ENCODE measurements at places on chromosomes 16 and 17. TPM values are rescaled to one million over a fixed set of nuclear protein-coding genes. Genes with fewer than 3 reads are reported as not detected.

Gene ZMYND15
- total RNA-seq, result not detected

Gene HASPIN
- 13.5 TPM for total RNA-seq

Gene PIRT
- not detected for total RNA-seq

Gene SMIM22
- total RNA-seq, result not detected

Gene LCMT1
- total RNA-seq, result 42.8 TPM

DNA sequence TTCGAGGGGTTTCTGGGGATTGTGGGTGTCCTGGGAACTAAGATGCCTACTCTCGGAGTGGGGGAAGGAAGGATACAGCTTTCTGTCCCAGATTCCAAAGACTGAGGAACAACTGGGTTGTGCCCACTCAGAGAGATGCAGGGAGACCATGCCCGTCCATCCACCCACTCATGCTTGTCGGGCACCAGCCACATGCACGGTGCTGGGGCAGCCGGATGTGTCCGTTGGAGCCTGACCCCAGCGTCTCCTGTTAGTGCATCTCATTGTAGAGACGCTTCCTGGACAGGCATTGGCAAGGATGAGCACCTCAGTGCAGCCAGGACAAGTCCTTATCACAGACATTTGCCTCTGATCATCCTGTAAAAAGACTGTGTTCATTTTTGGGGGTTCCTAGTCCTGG is 58.1 kb downstream of the METRNL start:
- H3K4me3 ChIP-seq, result no peak overlapping the region
- H3K4me1 ChIP-seq, result peaks cover 20% of the 10 kb centered on the region
- DNase-seq, result no peak
- H3K27ac ChIP-seq, result no peak overlapping the region
- H3K36me3 ChIP-seq, result no peaks in the 10 kb centered on the region
- H3K27me3 ChIP-seq, result peaks cover 18% of the 10 kb centered on the region

DNA sequence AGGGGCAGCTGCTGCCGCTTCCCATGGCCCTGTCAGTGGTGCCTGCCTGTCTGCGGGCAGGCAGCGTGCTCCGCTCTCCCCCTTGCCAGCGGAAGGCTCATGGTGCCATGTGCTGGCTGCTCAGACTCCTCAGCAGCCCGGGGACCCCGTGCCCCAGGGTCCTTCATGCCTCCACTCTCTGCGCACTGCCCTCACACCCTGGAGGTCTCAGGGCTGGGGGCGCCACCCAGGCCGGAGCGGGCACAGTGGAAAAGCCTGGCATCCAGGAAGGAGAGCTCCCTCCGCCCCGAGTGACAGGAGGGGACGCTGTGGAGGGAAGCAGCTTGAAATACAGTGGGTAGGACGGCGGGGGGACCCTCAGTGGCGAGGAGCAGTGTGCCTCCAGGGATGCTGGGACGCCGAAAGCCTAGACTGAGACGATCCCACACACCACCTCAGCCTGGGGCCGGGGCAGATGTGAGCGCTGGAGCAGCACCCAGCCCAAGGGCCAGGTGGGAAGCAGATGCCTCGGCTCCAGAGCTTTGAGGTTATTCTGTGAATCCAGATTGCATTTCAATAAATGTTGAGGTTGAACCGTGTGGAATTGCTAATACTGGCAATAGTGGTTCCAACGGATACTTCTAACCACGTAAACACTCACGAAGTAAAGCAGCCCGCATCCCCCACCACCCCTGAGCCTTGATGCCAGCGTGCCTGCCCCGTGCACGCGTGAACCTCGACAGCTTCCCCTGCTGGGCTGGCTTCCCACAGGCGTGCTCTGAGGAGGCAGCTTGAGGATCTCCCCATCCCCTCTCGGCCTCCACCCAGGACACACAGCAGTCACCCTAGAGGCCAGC is 6.5 kb downstream of the TMEM204 start:
- H3K27ac ChIP-seq, result no peak overlapping the region
- peaks cover 18% of the 10 kb centered on the region for H3K27me3 ChIP-seq
- no peaks in the 10 kb centered on the region for H3K36me3 ChIP-seq
- no peak overlapping the region for H3K4me3 ChIP-seq
- H3K4me1 ChIP-seq, result peaks cover 11% of the 10 kb centered on the region

GRCh38 chr17:19448341-19449268 is 37.6 kb downstream of the RNF112 start:
- no peak for DNase-seq
- no peak overlapping the region for H3K4me3 ChIP-seq

DNA sequence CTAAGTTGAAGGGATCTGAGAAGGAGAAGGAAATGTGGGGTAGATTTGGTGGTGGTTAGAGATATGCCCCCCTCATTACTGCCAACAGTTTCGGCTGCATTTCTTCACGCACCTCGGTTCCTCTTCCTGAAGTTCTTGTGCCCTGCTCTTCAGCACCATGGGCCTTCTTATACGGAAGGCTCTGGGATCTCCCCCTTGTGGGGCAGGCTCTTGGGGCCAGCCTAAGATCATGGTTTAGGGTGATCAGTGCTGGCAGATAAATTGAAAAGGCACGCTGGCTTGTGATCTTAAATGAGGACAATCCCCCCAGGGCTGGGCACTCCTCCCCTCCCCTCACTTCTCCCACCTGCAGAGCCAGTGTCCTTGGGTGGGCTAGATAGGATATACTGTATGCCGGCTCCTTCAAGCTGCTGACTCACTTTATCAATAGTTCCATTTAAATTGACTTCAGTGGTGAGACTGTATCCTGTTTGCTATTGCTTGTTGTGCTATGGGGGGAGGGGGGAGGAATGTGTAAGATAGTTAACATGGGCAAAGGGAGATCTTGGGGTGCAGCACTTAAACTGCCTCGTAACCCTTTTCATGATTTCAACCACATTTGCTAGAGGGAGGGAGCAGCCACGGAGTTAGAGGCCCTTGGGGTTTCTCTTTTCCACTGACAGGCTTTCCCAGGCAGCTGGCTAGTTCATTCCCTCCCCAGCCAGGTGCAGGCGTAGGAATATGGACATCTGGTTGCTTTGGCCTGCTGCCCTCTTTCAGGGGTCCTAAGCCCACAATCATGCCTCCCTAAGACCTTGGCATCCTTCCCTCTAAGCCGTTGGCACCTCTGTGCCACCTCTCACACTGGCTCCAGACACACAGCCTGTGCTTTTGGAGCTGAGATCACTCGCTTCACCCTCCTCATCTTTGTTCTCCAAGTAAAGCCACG is 28.3 kb downstream of the STH start:
- no peak overlapping the region for H3K27ac ChIP-seq
- peaks cover 6% of the 10 kb centered on the region for H3K4me1 ChIP-seq
- H3K4me3 ChIP-seq, result no peak overlapping the region
- no peak for DNase-seq
- H3K36me3 ChIP-seq, result peaks cover 49% of the 10 kb centered on the region

- H3K27ac ChIP-seq, result no peak overlapping the region
- H3K27me3 ChIP-seq, result no peaks in the 10 kb centered on the region
- H3K4me3 ChIP-seq, result no peak overlapping the region
- H3K36me3 ChIP-seq, result peaks cover 13% of the 10 kb centered on the region
- peaks cover 12% of the 10 kb centered on the region for H3K4me1 ChIP-seq
Measured at GRCh38 chr16:58022601-58023371, 2.8 kb upstream of the MMP15 start.

- H3K27ac ChIP-seq, result no peak overlapping the region
- no peak overlapping the region for H3K4me3 ChIP-seq
- no peak for DNase-seq
- H3K27me3 ChIP-seq, result no peaks in the 10 kb centered on the region
- no peaks in the 10 kb centered on the region for H3K36me3 ChIP-seq
- no peaks in the 10 kb centered on the region for H3K4me1 ChIP-seq
Measured at GRCh38 chr16:13254998-13255614, 353.7 kb downstream of the SHISA9 start.

- no peaks in the 10 kb centered on the region for H3K27me3 ChIP-seq
- H3K4me1 ChIP-seq, result peaks cover 34% of the 10 kb centered on the region
Measured at GRCh38 chr17:41784207-41784744, 2.2 kb downstream of the JUP start.

GRCh38 chr16:16109453-16110110 is 113.7 kb downstream of the ABCC6 start:
- no peak overlapping the region for H3K4me3 ChIP-seq
- no peaks in the 10 kb centered on the region for H3K27me3 ChIP-seq
- H3K27ac ChIP-seq, result no peak overlapping the region

- H3K27me3 ChIP-seq, result no peaks in the 10 kb centered on the region
- DNase-seq, result no peak
- H3K4me1 ChIP-seq, result no peaks in the 10 kb centered on the region
- H3K4me3 ChIP-seq, result no peak overlapping the region
- H3K27ac ChIP-seq, result no peak overlapping the region
- no peaks in the 10 kb centered on the region for H3K36me3 ChIP-seq
Measured at GRCh38 chr16:26491962-26492361, 574.8 kb upstream of the C16orf82 start.

- H3K4me3 ChIP-seq, result no peak overlapping the region
- DNase-seq, result peak; percentile 71
- H3K27ac ChIP-seq, result no peak overlapping the region
- no peaks in the 10 kb centered on the region for H3K36me3 ChIP-seq
Measured at GRCh38 chr17:79388556-79389295, 222.1 kb downstream of the RBFOX3 start.

DNA sequence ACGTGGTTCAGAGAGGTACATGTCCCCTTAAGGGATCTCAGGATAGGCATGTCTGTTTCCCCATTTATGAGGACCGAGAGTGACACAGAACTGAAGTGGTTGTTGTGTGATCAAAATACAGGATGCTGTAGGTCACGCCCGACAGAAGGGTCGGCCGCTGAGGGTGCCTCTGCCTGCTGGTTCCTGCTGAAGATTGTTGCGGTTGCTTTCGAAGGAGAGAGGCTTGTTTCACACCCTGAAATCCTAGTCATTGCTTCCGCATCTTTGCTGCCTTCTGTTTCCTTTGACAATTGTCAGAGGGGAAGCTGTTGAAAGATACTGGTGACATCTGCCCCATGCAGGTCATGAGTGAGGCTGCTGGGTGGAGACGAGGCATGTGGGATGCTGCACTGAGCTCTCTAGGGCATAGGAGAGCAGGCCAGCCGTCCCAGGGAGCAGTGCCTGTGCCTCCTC is 3.8 kb upstream of the NAT9 start:
- no peaks in the 10 kb centered on the region for H3K27me3 ChIP-seq
- DNase-seq, result no peak
- peaks cover 8% of the 10 kb centered on the region for H3K4me1 ChIP-seq
- H3K36me3 ChIP-seq, result peaks cover 19% of the 10 kb centered on the region
- no peak overlapping the region for H3K27ac ChIP-seq

- no peak overlapping the region for H3K4me3 ChIP-seq
- H3K27ac ChIP-seq, result no peak overlapping the region
- H3K27me3 ChIP-seq, result peaks cover 29% of the 10 kb centered on the region
- no peaks in the 10 kb centered on the region for H3K36me3 ChIP-seq
Measured at GRCh38 chr16:813204-813915, 12.8 kb upstream of the GNG13 start.

- no peaks in the 10 kb centered on the region for H3K4me1 ChIP-seq
- DNase-seq, result no peak
- H3K27me3 ChIP-seq, result peaks cover 17% of the 10 kb centered on the region
- no peak overlapping the region for H3K4me3 ChIP-seq
- H3K36me3 ChIP-seq, result no peaks in the 10 kb centered on the region
Measured at GRCh38 chr16:50988441-50988840, 162.6 kb downstream of the SALL1 start.

DNA sequence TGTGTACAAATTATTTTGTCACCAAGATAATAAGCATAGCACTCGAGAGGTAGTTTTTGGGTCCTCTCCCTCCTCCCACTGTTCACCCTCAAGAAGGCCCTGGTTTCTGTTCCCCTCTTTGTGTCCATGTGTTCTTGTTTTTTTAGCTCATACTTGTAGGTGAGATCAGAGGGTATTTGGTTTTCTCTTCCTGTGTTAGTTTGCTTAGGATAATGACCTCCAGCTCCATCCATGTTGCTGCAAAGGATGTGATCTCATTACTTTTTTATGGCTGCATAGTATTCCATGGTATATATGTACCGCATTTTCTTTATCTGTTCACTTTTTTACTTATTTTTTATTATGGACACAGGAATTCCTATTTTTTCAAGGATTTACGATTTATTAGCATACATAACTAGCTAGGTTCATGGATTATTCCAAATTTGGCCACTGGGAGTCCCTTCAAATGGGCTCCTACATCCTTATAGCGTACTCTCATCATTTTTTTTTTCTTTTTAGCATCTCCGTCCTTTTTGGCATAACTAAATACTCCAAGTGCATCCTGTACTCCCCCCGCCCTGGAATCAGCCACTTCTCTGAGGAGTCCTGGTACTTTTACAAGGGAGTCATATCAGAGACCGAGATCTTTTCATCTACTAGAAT is 7.3 kb downstream of the TADA2A start:
- H3K27me3 ChIP-seq, result no peaks in the 10 kb centered on the region
- no peak overlapping the region for H3K27ac ChIP-seq
- no peaks in the 10 kb centered on the region for H3K4me1 ChIP-seq
- peaks cover 67% of the 10 kb centered on the region for H3K36me3 ChIP-seq

GRCh38 chr16:80656161-80656560 is 115.4 kb downstream of the DYNLRB2 start:
- peaks cover 13% of the 10 kb centered on the region for H3K27me3 ChIP-seq
- H3K4me1 ChIP-seq, result no peaks in the 10 kb centered on the region
- H3K4me3 ChIP-seq, result no peak overlapping the region
- DNase-seq, result no peak

- DNase-seq, result no peak
- no peaks in the 10 kb centered on the region for H3K27me3 ChIP-seq
- peaks cover 59% of the 10 kb centered on the region for H3K36me3 ChIP-seq
- no peaks in the 10 kb centered on the region for H3K4me1 ChIP-seq
Measured at GRCh38 chr16:24973809-24974461, 41.2 kb downstream of the ARHGAP17 start.

GRCh38 chr17:73232587-73233373 is 28.9 kb downstream of the CPSF4L start:
- H3K27me3 ChIP-seq, result no peaks in the 10 kb centered on the region
- peaks cover 39% of the 10 kb centered on the region for H3K36me3 ChIP-seq
- peaks cover 26% of the 10 kb centered on the region for H3K4me1 ChIP-seq
- peak; percentile 44 for DNase-seq
- H3K27ac ChIP-seq, result peak overlapping the region; percentile 89
- peak overlapping the region; percentile 95 for H3K4me3 ChIP-seq

DNA sequence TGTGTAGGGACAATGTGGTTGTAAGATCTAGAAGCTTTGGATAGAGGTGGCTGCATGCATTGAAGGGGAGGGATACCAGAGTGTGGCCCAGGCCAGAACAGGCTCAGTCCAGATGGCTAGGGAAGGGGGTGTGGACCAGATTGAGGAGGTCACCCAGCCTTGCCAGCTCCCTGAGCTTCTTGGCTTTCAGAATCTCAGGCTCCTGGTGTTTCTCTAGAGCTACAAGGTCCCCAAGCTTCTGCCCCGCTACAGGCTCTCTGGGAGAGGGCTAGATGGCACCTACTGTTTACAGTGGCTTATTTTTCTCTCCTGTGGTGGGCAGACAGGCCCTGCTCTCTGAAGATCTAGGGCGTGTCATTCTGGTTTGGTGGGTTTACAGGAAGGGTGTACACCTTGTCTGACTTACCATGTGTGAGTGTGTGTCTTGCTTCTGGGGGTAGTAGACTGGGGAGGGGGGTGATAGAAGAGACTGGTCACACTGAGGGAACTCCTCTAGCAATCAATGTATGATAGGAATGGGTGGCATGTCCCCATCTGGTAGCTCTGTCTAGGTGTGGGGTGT is 1.1 kb downstream of the RARA start:
- H3K4me3 ChIP-seq, result no peak overlapping the region
- peaks cover 43% of the 10 kb centered on the region for H3K4me1 ChIP-seq
- H3K27ac ChIP-seq, result no peak overlapping the region
- DNase-seq, result no peak
- peaks cover 4% of the 10 kb centered on the region for H3K36me3 ChIP-seq

Data from K562 (cell line).